ENCODE measurements at places on chromosomes 13 and 19. TPM values are rescaled to one million over a fixed set of nuclear protein-coding genes. Genes with fewer than 3 reads are reported as not detected.

DNA sequence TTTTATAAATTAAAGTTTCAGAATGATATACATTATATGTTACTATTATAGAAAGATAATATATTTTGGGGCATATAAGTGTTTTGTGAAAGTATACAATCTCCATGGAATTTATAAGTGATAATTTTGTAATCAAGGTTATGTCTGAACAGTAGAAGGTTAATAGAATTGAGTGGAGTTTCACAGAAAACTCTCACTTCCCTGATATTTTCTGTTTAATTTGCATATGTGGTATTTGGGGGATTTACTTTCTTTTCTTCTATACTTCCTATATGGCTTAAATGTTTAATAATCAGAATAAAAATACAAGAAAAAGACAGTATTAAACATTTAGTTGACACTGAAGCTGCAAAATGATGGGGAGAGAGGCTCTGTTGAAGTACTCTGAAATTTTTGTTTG is 848.5 kb downstream of the DACH1 start:
- DNase-seq: no peak

GRCh38 chr19:48685583-48685982 is 10.2 kb upstream of the FUT2 start:
- no peak for DNase-seq

PSG3 gene
- not detected for total RNA-seq

- no peak for DNase-seq
These were observed 132.7 kb upstream of the KL start for GRCh38 chr13:32883474-32883873.

GRCh38 chr19:53275480-53275879 is 8.0 kb upstream of the VN1R4 start:
- no peak for DNase-seq

POLR2E gene
- total RNA-seq: 155 TPM

SNAPC2 gene
- 28.9 TPM for total RNA-seq
